ENCODE measurements at places on chromosomes 5 and 9.

DNA sequence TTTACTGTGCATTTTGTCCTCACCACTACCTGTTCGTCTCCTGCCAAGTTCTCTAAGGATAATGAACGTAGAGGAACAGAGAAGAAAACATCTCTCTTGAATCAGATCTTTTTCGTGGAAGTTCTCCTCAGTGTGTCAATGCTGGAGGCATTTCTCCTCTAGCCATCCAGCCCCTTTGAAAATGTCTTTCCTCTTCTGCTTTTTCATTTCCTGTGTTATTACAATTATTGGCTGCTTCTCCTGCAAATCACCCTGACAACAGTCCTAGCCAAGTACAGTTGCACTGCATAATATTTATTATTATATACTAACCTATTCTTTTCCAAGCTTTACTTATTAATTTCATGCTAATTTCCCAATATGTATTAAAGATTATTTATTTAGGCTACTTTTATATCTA lies 61.8 kb upstream of the TRPM3 start:
- no peak for DNase-seq

GRCh38 chr9:2677915-2678889 lies 39.1 kb upstream of the KCNV2 start:
- no peak for DNase-seq

GRCh38 chr5:157214861-157215513 lies 34.3 kb downstream of the ITK start:
- no peak for DNase-seq

DNA sequence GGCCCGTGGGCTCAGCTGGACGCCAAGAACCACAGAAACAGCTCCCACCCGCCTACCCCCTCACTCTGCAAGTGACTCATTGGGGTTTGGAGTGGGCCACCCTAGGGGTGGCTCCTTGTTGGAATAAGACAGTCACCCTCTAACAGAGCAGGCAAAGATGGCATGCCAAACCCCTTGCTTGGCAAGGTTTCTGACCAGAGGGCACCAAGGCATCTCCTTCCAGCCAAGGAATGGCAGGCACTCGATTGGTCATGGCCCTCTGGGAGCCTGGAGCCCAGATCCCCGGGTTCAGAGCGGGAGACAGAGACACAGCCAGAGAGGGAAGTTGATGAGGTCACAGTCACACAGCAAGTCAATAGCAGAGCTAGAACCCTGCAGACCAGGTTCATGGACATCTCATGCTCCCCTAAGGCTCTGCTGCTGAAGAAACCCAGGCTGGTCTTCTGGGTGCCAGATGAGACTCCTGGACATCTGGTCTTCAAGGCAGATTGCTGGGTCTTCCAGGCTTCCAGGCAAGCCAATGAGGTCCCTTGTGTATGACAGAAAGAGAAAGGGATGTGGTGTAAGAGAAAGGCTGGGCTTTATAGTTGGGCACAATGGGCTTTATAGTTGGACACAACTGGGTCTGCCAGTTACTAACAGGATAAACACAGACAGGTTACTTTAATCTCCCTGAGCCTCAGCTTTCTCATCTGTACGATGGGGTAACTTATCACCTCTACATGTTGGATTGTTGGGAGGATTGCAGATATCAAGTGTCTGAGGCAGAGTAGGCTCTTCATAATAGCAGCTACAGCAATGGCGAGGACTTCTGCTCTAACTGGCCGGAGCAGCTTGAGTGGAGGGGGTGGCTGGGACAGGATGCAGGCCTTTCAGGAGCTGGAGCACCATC lies 23.3 kb upstream of the KIF12 start:
- DNase-seq = no peak

- no peak for DNase-seq
Measured at GRCh38 chr5:133478199-133478985, 133.9 kb downstream of the FSTL4 start.

DNA sequence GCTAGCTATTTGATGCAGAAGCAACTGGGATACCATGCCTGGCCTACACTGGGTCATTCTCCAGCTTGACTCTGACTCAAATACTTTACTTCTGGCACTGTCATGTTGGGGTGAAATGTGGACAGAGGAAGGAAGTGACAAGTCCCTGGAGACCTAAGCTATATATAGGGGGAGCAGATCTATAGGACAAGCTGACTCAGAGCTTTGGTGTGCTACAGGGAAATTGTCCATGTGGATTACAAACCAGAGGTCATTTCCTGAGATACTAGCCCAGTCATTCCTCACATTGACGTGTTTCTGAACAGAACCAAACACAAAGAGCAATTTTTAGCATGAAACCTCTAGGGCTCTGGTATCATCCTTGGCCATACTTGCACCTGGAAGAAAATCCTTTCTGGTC lies 531.6 kb upstream of the CLINT1 start:
- no peak for DNase-seq

DNA sequence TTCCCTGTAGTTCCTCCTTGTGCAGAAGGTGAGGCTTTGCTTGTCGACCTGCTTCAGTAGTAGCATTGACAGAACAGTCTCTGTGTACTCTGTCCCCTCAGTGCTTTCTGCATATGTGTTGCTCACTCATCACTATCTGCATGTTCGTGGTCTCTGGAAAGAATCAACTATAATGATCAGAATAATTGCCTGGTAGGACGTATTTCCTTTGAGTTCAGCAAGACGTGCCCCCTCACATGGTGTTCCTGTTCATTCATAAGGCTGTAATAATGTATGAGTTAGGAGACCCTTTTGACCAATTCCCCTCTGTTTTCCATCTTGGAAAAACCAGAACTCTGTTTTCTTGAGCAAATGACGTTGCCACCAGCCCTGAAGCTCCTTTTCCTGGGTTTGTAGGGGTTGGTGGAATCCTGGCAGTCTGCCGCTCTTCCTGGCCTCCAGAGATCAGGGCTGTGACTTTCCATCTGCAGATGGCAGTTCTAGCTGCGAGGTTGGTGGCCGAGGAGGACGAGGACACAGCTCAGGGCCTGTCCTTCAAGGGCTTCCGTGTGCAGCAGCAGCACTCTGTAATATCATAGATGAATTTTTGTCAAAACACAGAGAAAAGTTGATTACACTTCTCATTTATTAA lies 61.9 kb downstream of the EXOSC2 start:
- DNase-seq = no peak

GRCh38 chr9:14236591-14236990 lies 77.3 kb downstream of the NFIB start:
- no peak for DNase-seq

- DNase-seq = no peak
Measured at GRCh38 chr5:132058646-132059042, 1.8 kb upstream of the IL3 start.

DNA sequence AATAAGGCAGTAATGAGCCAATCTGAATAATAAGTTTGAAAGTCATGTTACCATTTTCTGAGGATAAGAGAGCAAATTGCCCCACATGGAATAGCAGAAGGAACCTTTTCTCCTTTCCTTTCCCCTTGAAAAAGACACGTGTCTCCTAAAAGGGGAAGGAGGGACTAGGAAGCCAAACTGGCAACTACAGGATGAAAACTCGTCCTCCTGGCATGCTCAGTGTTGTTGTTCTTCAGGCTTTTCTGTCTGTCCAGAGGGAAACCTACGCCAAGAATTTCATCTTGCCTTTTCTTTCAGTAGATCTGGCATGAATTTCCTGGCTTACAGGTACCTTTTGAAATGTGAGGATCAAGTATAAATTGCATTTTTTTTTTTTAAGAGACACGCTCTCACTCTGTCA lies 355.9 kb upstream of the TLE4 start:
- no peak for DNase-seq

DNA sequence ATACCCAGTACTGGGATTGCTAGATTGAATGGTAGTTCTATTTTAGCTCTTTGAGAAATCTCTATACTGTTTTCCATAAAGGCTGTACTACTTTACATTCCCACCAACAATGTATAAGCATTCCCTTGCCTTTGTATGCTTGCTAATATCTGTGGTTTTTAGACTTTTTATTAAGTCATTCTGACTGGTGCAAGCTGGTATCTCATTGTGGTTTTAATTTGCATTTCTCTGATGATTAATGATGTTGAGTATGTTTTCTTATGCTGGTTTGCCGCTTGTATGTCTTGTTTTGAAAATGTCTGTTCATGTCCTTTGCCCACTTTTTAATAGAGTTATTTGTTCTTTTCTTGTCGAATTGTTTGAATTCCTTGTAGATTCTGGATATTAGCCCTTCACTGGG lies 512.7 kb upstream of the PAPPA start:
- no peak for DNase-seq

GRCh38 chr5:169544264-169544950 lies 39.2 kb upstream of the SPDL1 start:
- no peak for DNase-seq

DNA sequence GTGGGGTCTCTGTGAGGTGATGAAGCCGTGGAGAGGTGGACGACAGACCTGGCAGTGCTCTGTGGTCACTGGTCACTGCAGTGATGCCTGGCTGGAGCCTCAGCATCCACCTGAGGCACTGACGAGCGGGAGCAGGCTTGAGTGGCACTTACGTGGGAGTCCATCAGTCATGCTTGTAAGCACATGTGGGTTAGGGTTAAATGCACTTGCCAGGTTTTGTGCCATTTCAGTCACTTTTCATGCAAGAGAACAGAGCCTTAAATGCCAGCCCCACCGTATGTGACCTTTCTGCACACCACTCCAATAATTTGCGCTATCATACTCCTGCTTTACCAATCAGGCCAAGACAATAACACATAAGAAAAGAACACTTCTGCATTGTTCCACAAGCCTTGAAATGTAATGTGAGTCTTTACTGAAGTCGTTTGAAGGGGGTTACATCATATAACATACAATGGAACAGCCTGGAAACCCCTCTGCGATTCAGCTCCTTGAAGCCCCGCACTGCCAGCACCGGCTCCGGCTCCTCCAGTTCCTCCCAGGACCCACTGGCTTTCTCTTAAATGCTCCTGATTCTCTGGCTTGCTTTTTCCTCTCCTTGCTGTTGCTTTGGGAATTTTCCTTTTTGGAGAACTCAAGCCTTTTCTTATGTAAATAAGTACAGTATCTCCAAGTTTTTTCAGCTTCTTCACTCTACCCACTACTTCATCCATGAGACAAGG lies 59.4 kb upstream of the CTXN3 start:
- DNase-seq = no peak

DNA sequence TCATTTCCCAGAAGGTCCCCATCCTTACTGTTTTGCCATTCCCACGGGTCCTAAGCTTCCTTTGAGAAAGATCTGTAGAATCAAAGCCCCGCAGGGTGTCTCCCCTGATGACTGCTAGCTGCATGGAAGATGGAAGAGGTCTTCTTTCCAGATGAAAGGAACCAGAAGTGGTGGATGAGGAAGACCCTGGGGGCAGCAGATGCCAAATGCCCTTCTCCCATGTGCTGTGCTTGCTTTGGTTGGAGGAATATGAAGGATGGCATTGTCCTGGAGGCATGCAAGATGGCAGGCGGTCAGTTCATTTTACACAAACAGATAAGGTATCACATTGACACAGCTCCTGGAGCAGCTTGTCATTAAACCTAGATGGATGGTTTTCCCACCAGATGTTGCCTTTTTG lies 25.8 kb upstream of the CER1 start:
- DNase-seq = no peak

- DNase-seq = no peak
Measured at GRCh38 chr5:131992370-131992769, 19.1 kb downstream of the ACSL6 start.

DNA sequence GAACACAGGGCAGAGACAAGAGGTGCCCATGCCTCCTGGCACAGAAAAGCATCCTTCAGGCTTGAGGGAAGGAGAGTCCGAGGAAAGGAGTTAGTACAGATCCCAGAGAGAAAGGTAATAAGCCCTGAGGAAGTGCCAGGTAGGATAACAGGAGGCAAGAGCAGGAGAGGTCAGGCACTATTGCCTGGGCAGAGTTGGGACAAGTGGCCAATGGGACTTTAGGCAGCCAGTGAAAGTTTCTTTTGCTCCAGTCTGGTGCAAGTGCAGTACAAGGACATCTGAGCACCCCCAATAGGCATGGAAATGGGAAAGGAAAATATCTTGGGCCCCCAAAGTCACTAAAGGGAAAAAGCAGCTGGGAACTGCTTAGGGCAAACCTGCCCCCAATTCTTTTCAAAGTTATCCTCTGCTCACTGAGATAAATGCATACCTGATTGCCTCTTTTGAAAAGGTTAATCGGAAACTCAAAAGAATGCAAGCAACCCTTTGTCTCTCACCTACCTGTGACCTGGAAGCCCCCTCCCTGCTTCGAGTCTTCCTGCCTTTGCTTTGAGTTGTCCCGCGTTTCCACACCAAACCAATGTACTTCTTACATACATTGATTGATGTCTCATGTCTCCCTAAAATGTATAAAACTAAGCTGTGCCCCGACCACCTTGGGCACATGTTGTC lies 46.5 kb downstream of the ELOVL7 start:
- DNase-seq = no peak

DNA sequence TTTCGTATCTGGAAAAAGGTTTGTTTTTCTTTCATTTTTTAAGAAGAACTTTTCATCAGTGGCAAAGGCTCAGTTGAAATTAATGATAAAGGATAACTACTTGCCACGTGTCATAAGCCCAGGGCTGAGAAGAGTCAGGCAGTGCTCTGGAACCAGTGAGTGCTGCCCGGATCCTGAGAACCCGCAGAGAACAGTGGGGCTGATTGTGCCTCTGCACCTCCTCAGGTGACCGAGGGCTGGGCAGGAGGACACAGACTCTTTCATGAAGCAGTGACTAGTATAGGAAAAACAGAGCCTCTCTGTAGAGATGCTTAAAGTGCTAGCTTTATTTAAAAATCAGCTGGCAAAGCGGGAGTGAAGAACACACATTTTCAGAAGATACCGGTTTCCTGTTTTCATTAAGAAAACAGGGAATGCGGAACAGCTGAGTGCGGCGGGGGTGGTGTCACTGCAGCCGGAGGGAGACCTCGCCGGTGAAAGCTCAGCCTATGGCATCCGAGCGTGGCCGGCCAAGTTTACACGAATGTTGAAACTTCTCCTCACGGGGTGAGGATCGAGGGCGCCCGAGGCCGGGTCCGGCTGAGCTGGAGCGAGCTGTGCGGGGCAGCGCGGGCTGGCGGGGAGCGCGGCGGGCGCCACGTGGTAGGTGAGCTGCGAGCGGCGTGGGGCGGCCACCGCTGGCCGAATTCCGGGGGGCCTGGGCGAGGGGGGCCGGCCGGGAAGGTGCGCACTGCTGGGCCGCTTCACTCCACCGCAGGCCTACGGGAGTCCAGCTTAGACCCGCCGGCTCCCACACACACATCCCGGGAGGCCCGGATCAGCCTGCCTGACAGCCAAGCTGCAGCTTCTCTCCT lies 134.7 kb upstream of the DMRT1 start:
- DNase-seq = no peak

- no peak for DNase-seq
Measured at GRCh38 chr9:2655411-2655901, 33.9 kb downstream of the VLDLR start.

DNA sequence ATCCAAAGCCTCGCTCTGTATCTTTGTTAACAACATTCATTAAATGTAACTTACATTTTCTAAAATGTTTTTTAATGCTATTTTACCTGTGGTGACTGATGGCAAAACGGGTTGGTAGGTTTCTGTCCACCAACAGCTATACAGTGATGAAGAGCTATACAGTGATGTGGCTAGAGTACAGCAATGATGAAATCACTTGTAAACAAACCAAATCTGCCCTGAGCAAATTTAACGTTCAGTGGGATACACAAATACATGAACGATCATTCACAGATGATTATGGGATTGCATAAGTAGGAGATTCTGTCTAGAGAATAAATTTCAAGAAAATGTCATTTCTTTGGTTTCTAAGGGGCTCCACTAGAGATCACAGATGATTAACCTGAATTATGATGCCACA lies 132.7 kb downstream of the MPDZ start:
- DNase-seq = no peak

GRCh38 chr9:77547106-77547730 lies 100.9 kb downstream of the GNA14 start:
- no peak for DNase-seq

GRCh38 chr5:102737805-102738469 lies 17.2 kb upstream of the PAM start:
- DNase-seq = no peak
